NCI-H1694 (cell line): ENCODE measurements at places on chromosomes 3 and 15.

- DNase-seq = no peak
These were observed 35.5 kb downstream of the CRTAP start for GRCh38 chr3:33149342-33149741.

GRCh38 chr3:53196575-53197407, 35.8 kb downstream of the PRKCD start:
- DNase-seq = no peak

GRCh38 chr15:59933607-59934006, 70.5 kb upstream of the FOXB1 start:
- DNase-seq = no peak

GRCh38 chr15:50431204-50431603, 7.0 kb downstream of the USP8 start:
- no peak for DNase-seq

GRCh38 chr3:14595561-14595960, 55.4 kb upstream of the GRIP2 start:
- no peak for DNase-seq

GRCh38 chr15:39363761-39364586, 216.9 kb upstream of the THBS1 start:
- no peak for DNase-seq

DNA sequence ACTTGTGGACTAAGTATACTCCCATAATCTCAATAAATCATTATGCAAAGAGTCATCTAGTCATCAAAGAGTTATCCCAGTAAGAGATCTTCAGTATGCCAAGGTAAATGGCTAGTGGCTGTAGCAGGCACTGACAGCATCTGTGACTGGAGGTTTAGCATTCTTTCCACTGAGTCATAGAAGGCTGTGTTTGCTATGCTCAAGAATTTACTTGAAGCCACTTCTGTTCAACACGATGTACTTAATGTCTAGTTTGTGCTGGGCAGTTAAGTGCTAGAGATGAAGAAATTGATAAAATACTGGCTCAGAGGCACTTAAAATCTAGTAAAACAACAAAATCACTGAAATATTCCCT, 13.0 kb downstream of the ZBED2 start:
- DNase-seq = no peak

GRCh38 chr3:160413613-160414248, 14.3 kb downstream of the SMC4 start:
- peak; percentile 74 for DNase-seq

GRCh38 chr3:170448584-170448983, 29.9 kb downstream of the CLDN11 start:
- DNase-seq = no peak

DNA sequence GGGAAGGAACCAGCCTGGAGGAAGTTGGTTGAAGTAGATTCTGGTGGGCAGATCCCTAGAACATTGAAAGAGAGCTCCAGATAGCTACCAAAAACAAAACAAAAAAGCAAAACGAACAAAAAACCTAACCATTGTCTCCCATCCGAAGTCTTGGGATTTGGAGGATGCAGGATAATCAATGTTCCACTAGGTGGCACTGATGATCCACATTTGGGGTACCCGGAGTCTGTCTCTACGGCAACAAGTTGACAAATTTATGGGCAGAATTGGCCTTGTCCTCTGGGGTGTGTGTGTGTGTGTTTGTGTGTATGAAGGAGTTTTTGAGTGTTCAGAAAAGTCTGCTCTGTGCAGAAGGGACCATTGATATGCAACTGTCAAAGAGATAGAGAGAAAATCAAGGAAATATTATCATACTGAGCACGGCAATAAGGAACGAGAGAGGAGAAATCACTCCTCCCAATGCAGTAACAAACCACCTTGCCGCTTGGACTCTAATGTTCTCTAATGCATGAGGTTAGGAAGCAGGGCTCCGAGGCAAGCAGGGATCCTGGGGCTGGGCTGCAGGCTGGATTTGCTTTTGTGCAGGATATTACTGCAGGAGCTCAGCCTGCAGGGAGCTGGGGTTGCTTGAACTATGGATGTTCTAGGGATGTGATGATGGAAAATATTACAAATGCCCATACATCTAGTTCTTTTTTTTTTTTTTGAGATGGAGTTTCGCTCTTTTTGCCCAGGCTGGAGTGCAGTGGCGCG, 59.8 kb upstream of the KLHL25 start:
- peak; percentile 57 for DNase-seq

GRCh38 chr3:129345971-129346370, 67.3 kb downstream of the HMCES start:
- no peak for DNase-seq

DNA sequence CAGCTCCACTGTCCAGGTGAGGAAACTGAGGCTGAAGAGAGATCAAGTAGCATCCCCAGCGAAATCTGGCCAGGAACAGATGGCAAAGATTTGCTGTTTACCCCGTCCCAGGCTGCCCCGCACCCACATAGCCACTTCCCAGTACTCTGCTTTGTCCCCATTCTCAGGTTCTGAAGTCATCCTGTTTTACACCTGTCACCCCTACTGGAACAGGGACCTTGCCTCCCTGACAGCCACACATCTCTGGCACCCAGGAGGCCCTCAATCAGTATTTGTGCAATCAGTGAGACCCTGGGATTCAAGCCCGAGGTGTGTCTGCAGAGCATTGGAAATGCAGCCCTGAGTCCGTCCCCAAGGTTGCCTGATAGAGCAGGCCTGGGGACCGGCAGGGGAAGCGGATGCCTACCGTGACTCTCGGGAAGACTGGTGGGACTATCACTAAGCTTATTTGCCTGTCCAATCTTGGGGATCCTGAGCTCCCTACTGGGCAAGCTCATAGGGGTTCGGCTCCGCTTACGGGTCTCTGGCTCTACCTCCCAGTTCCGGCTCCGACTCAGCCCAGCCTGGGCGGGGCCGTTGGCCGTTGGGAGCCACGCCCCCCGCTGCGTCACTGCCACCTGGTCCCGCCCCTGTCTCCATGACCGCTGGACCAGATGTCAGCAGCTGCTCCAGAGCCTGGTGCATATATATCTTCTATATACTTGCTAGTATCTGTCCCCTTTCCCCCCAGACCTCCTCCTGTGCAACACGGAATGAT, 17.5 kb upstream of the FANCD2 start:
- no peak for DNase-seq

GRCh38 chr3:183392186-183393034, 36.0 kb downstream of the MCF2L2 start:
- no peak for DNase-seq

DNA sequence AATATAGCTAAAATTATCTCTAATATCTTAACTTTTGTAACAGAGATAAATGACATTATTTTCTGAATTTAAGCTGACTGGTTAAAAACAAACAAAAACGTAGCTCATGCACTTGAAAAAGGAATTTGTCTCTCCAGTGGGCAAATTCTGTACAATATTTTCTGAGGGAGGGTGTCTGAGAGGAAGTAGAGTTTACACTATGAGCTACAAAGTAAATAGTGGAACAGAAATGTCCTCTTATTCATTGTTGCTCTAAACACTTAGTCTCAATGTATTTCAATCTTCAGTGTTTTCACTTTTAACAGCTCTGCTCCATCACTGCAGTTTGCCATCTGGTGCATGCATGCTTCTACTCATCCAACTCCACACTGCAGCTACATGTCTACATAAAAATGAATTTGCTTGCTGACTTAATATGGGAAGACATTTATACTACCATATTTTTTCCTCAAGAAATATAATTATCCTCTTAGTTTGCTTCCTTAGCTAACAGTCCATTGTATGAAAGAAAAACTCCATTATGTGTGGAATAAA, 817.4 kb upstream of the LMCD1 start:
- peak; percentile 3 for DNase-seq

GRCh38 chr3:144957398-144958101, 985.9 kb downstream of the DIPK2A start:
- no peak for DNase-seq

- no peak for DNase-seq
These were observed 42.4 kb downstream of the AMOTL2 start for GRCh38 chr3:134331811-134332199.

DNA sequence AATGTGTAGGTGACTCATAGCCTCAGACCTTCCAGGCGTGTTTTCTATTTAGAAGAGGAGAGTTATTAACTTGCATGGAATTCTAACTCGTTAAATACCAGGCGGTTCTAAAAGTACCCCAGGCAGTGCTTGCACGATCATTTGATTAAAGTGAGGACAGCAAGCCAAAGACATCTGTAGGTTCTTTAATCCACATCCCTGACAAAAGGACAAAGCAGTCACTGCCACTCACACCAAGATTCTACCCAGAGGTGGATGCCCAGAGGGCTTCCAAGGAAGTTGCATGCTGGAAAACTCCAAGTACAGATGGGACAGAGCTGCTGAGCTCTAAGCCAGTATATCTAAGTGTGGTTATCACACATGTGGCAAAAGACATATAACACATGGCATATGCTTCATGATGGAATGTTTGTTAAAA, 372.1 kb downstream of the ROBO2 start:
- DNase-seq = no peak

GRCh38 chr3:146747051-146747450, 141.9 kb upstream of the PLSCR5 start:
- DNase-seq = no peak
